Thoracic aorta endothelial cell (primary cell): ENCODE measurements at places on chromosomes 1 and 21. TPM values are rescaled to one million over a fixed set of nuclear protein-coding genes. Genes with fewer than 3 reads are reported as not detected.

FAM163A gene
- not detected in 2 replicates for total RNA-seq

NBPF19 gene
- total RNA-seq, result 6.4 and 7.2 TPM in 2 replicates

LCE2B gene
- not detected in 2 replicates for total RNA-seq

NTPCR gene
- 16.1 and 17.7 TPM in 2 replicates for total RNA-seq

CYP4Z1 gene
- not detected in 2 replicates for total RNA-seq

SIM2 gene
- 0.07 and 0.13 TPM in 2 replicates for total RNA-seq
